ENCODE measurements at places on chromosomes 16 and 17. TPM values are rescaled to one million over a fixed set of nuclear protein-coding genes. Genes with fewer than 3 reads are reported as not detected.

Gene NUP85
- 84.0 TPM for polyA plus RNA-seq

DNA sequence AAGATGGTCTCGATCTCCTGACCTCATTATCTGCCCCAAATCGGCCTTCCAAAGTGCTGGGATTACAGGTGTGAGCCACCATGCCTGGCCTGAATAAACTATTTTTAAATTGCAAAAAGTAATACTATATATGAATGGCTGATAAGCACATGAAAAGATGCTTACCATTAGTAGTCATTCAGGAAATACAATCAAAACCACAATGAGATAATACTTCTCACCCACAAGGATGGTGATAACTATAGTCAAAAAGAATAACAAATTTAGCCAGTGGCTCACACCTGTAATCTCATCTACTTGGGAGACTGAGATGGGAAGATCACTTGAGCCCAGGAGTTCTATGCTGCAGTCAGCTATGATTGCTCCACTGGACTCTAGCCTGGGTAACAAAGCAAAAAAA, 2.4 kb upstream of the TACO1 start:
- no peak for DNase-seq

DNA sequence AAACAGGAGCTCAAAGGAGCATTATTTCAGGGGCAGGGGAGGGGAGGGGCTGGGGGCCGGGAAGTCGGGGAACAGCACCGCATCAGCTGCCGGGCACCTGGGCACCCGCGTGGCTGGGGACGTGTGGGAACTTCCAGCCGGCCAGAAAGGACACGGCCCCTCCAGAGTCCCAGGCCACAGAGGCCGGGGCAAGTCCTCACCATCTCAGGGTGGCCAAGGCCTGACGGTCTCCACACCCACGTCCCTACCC, 1.1 kb downstream of the PGAP6 start:
- no peak for DNase-seq

Gene EXOC7
- polyA plus RNA-seq, result 178 TPM

Gene TEDC2
- polyA plus RNA-seq, result 11.4 TPM

Data from left kidney (tissue), 8 donors.